ENCODE measurements at places on chromosomes 6 and 20.

GRCh38 chr6:11609324-11610071 is 71.9 kb downstream of the TMEM170B start:
- no peak for DNase-seq

- peak; percentile 63 for DNase-seq
These were observed 99.0 kb upstream of the IYD start for GRCh38 chr6:150269857-150270223.

- DNase-seq = no peak
These were observed 258.7 kb upstream of the AGPAT4 start for GRCh38 chr6:161532536-161532935.

- DNase-seq = peak; percentile 34
These were observed 129.7 kb upstream of the UFL1 start for GRCh38 chr6:96391776-96392360.

GRCh38 chr6:15994814-15995459 is 133.9 kb upstream of the MYLIP start:
- no peak for DNase-seq
